ENCODE measurements at places on chromosomes 4 and X.
A peak's percentile ranks its signal among the peaks of the same experiment; 100 is the strongest.

- H3K4me3 ChIP-seq: no peak overlapping the region
- H3K4me1 ChIP-seq: no peaks in the 10 kb centered on the region
- DNase-seq: no peak
- no peak overlapping the region for H3K27ac ChIP-seq
- no peaks in the 10 kb centered on the region for H3K36me3 ChIP-seq
Measured at GRCh38 chr4:121339307-121339706, 41.5 kb downstream of the QRFPR start.

- peaks cover 8% of the 10 kb centered on the region for H3K4me1 ChIP-seq
- no peak for DNase-seq
- H3K36me3 ChIP-seq: peaks cover 26% of the 10 kb centered on the region
- H3K27me3 ChIP-seq: no peaks in the 10 kb centered on the region
- H3K4me3 ChIP-seq: no peak overlapping the region
Measured at GRCh38 chr4:48706736-48707135, 73.3 kb downstream of the FRYL start.

DNA sequence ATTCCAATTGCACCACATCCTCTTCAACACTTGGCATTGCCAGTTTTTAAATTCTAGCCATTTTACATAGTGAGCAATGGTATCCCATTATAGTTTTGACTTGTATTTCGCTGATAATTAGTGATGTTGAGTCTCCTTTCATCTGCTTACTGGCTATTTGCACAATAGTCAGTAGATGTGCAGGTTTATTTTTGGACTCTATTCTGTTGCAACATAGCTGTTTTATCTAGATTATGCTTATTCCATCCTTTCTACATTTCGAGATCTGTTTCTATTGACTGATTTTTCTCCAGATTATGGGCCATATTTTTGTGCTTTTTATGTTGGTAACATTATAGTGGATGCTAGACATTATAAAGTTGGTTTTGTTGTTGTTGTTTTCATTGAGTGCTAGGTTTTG, 106.1 kb downstream of the WWC2 start:
- H3K4me3 ChIP-seq: no peak overlapping the region
- H3K4me1 ChIP-seq: no peaks in the 10 kb centered on the region
- DNase-seq: no peak

DNA sequence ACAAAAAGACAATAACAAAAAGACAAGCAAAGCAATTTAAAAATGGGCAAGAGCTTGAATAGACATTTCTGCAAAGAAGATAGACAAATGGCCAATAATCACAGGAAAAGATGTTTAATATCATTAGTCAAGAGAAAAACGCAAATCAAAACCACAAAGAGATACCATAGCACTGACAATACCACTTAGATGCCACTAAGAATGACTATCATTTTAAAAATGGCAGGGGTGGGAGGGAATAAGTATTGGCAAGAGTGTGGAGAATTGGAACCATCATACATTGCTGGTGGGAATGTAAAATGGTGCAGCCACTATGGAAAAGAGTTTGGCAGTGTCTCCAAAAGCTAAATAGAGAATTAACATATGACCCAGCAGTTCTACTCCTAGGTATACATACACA, 15.1 kb upstream of the EXOC1 start:
- H3K27ac ChIP-seq: no peak overlapping the region
- peaks cover 2% of the 10 kb centered on the region for H3K27me3 ChIP-seq
- DNase-seq: no peak

GRCh38 chrX:38856670-38857265, 55.5 kb downstream of the MID1IP1 start:
- no peak overlapping the region for H3K27ac ChIP-seq
- H3K4me3 ChIP-seq: no peak overlapping the region
- H3K27me3 ChIP-seq: peaks cover 1% of the 10 kb centered on the region
- DNase-seq: no peak
- H3K4me1 ChIP-seq: no peaks in the 10 kb centered on the region
- no peaks in the 10 kb centered on the region for H3K36me3 ChIP-seq

GRCh38 chr4:93841803-93842345, 13.3 kb downstream of the ATOH1 start:
- no peak for DNase-seq
- no peak overlapping the region for H3K27ac ChIP-seq
- no peaks in the 10 kb centered on the region for H3K36me3 ChIP-seq
- H3K4me1 ChIP-seq: no peaks in the 10 kb centered on the region

GRCh38 chr4:26071688-26072087, 157.7 kb downstream of the SMIM20 start:
- no peak overlapping the region for H3K27ac ChIP-seq
- no peaks in the 10 kb centered on the region for H3K4me1 ChIP-seq
- H3K36me3 ChIP-seq: no peaks in the 10 kb centered on the region

GRCh38 chr4:116881077-116881476, 204.3 kb downstream of the TRAM1L1 start:
- no peak overlapping the region for H3K27ac ChIP-seq
- no peak overlapping the region for H3K4me3 ChIP-seq
- H3K36me3 ChIP-seq: no peaks in the 10 kb centered on the region
- H3K27me3 ChIP-seq: no peaks in the 10 kb centered on the region

DNA sequence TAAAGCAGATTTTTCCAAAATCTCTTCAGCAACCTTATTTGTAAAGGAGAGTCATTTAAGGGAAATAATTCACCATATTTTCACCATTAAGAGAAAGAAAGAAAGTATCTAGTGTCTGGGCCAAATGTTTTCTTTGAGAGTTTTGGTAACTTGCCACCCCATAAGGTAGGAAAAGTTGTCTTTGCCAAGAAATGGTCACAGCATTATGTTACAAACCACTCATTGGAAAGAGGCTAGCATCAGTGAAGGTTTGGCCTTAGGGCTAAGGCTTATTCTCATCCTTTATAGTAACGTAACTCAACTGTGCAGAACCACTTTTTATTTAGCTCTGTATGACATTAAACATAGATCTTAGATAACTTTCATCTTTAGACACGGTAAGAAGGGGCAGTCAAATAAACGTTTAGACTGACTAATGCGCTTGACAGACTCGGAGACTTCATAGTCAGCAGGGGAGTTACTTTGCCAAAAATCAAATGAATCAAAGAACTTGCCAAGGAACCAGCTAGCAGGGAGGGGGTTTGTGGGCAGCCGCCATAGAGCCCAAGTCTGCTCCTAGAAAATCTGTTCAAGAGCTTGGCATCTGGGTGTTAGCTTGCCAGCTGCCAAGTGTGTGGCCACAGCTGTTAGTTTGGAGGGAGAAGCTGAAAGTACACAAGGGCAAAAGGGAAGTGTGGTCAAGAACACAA, 182.8 kb upstream of the GRID2 start:
- no peak for DNase-seq
- H3K27ac ChIP-seq: no peak overlapping the region
- H3K27me3 ChIP-seq: peaks cover 2% of the 10 kb centered on the region
- no peaks in the 10 kb centered on the region for H3K36me3 ChIP-seq
- H3K4me3 ChIP-seq: no peak overlapping the region
- H3K4me1 ChIP-seq: no peaks in the 10 kb centered on the region

GRCh38 chrX:13013363-13014110, 30.9 kb downstream of the FAM9C start:
- no peak overlapping the region for H3K4me3 ChIP-seq
- no peaks in the 10 kb centered on the region for H3K27me3 ChIP-seq
- H3K36me3 ChIP-seq: no peaks in the 10 kb centered on the region
- DNase-seq: no peak

DNA sequence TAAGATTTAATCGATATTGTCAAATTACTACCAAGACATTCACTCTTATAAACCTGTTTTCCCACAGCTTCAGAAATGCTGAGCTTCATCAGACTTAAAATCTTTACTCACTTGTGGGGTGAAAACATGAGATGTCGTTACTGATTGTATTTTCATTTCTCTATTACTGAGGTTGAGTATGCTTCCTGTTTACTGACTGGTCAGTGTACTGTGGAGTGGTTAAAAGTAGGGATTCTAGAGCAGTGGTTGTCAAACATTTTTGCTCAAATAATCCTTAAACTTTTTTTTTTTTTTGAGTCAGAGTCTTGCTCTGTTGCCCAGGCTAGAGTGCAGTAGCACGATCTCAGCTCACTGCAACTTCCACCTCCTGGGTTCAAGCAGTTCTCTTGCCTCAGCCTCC, 50.3 kb downstream of the NSUN7 start:
- DNase-seq: no peak
- H3K27ac ChIP-seq: no peak overlapping the region
- H3K4me1 ChIP-seq: no peaks in the 10 kb centered on the region
- no peaks in the 10 kb centered on the region for H3K36me3 ChIP-seq
- H3K4me3 ChIP-seq: no peak overlapping the region
- H3K27me3 ChIP-seq: no peaks in the 10 kb centered on the region

- H3K36me3 ChIP-seq: peaks cover 9% of the 10 kb centered on the region
- no peak for DNase-seq
- no peak overlapping the region for H3K4me3 ChIP-seq
- peaks cover 2% of the 10 kb centered on the region for H3K4me1 ChIP-seq
- H3K27me3 ChIP-seq: no peaks in the 10 kb centered on the region
Measured at GRCh38 chr4:27000820-27001219, 140.2 kb downstream of the STIM2 start.

DNA sequence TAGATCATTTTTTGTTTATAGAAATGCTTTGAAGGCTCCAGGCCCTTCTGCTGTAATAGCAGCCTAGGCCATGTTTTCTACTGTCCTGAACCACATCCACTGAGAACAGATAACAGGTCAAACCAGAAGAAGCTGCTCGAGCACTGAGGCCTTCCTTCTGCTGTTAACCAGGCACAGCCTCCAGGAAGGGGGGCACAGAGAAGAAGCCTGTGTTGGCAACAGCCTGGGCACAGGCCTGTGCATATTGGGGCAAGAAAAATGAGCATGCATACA, 37.4 kb upstream of the PDK3 start:
- H3K27ac ChIP-seq: no peak overlapping the region
- peaks cover 5% of the 10 kb centered on the region for H3K27me3 ChIP-seq
- H3K36me3 ChIP-seq: no peaks in the 10 kb centered on the region
- peaks cover 11% of the 10 kb centered on the region for H3K4me1 ChIP-seq
- H3K4me3 ChIP-seq: no peak overlapping the region

- H3K27me3 ChIP-seq: no peaks in the 10 kb centered on the region
- H3K4me1 ChIP-seq: peaks cover 5% of the 10 kb centered on the region
- H3K4me3 ChIP-seq: no peak overlapping the region
- H3K27ac ChIP-seq: no peak overlapping the region
Measured at GRCh38 chr4:182975806-182976205, 58.6 kb upstream of the DCTD start.

DNA sequence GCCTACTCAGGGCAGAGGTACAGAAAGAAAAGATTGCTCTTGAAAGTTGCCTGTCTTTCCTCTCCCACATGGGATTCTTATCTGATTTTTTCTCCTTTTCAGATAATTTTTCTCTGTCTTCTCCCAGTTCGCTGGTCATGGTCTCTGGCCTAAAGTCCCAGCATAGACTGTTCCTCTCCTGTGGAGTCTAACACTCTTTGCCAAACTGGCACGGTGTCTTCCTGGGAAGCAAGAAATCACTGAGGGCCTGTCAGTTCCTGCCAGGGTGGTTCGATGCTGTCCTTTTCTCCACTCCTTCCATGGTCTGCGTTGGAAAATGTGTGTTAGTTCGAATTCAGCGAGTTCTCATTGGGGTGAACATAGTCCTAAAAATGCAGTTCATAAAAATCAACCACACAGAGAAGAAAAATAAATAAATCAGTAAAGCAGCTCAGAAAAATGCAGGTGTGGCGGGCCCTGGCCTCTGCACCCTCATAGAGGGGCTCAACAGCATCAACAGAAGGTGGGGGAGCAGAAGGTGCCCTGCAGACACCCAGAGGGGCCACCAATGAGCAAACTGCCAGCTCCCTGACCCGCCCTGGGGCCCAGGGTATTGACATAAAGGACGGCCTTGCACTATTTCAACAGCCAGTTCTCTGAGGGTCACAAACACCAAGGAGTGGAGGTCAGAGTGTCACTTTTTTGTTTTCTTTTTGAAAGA, 2.1 kb downstream of the RGN start:
- H3K27ac ChIP-seq: no peak overlapping the region
- DNase-seq: no peak
- H3K27me3 ChIP-seq: no peaks in the 10 kb centered on the region

GRCh38 chr4:176001151-176002006, 64.3 kb upstream of the WDR17 start:
- DNase-seq: peak; percentile 57
- no peak overlapping the region for H3K27ac ChIP-seq
- H3K36me3 ChIP-seq: peaks cover 4% of the 10 kb centered on the region

DNA sequence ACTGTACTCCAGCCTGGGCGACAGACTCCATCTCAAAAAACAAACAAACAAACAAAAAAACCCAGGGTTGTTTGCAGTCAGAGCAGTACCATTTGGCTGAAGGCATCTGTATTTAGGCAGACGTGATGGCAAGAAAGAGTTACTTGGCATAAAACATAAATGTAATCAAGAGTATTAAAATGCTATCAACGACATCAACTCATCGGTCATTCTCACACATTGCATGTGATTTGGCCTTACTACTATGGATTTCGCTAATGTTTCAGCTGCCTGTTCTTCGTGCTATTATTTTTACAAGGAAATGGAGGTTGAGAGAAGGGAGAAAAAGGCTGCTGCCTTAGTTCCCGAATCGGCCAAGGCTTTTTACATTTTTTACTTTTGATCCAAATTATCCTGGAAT, 15.5 kb upstream of the SMARCA5 start:
- no peak for DNase-seq
- H3K4me3 ChIP-seq: no peak overlapping the region
- no peak overlapping the region for H3K27ac ChIP-seq

GRCh38 chr4:80424225-80424581, 88.7 kb downstream of the CFAP299 start:
- H3K27ac ChIP-seq: no peak overlapping the region
- no peak for DNase-seq
- H3K27me3 ChIP-seq: no peaks in the 10 kb centered on the region
- H3K36me3 ChIP-seq: no peaks in the 10 kb centered on the region
- no peaks in the 10 kb centered on the region for H3K4me1 ChIP-seq
- no peak overlapping the region for H3K4me3 ChIP-seq

- no peaks in the 10 kb centered on the region for H3K36me3 ChIP-seq
- no peak overlapping the region for H3K4me3 ChIP-seq
- DNase-seq: no peak
Measured at GRCh38 chrX:29143756-29144155, 556.5 kb downstream of the IL1RAPL1 start.

- no peak for DNase-seq
- no peaks in the 10 kb centered on the region for H3K4me1 ChIP-seq
- H3K27ac ChIP-seq: no peak overlapping the region
- no peaks in the 10 kb centered on the region for H3K36me3 ChIP-seq
- H3K4me3 ChIP-seq: no peak overlapping the region
- no peaks in the 10 kb centered on the region for H3K27me3 ChIP-seq
Measured at GRCh38 chr4:74975848-74976824, 43.2 kb downstream of the PARM1 start.

- no peaks in the 10 kb centered on the region for H3K4me1 ChIP-seq
- H3K27me3 ChIP-seq: no peaks in the 10 kb centered on the region
- no peak overlapping the region for H3K27ac ChIP-seq
- no peaks in the 10 kb centered on the region for H3K36me3 ChIP-seq
Measured at GRCh38 chr4:182093431-182093831, 149.8 kb upstream of the TENM3 start.

DNA sequence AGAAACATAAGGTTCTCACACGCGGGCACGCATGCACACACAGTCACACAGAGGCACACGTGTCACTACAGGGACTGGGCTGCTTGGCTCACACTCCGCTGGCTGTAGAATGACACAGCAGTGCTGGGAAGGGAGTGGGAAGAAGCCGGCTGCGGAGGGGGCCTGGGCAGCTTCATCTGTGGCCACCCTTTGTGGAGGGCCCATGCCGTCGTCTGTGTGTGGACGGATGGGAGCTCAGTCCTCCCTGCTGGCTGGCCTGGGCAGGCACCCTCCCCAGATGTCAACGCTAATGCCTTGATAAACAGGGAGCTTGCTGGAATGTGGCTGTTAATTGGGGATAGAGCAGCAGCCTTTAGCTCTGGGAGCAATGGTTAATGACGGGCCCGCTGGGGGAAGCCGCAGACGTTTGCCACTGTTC, 621.1 kb downstream of the BCOR start:
- H3K27ac ChIP-seq: no peak overlapping the region
- H3K27me3 ChIP-seq: peaks cover 7% of the 10 kb centered on the region
- H3K4me3 ChIP-seq: no peak overlapping the region
- H3K4me1 ChIP-seq: no peaks in the 10 kb centered on the region
- no peak for DNase-seq

All from endothelial cell (in vitro differentiated cells).